ENCODE measurements at places on chromosomes 3 and 15.

DNA sequence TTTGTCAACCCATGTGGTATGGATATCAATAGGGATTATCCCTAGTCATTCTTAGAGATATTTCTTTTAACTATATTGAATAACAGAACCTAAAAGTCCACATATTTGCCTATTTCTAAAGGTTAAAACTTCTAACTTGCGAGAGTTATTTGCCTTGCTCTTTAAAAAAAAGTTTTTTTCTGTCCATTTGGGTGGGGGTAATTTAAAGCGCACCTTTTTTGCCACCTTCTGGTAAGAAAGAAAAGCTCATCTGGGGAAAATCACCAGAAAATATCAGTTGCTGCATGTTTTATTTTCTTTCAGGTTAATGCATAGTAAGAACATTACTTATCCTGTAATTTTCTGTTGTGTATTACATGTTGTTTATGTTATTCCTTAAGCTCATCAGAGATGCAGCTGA lies 242.0 kb upstream of the GOLGA6L4 start:
- DNase-seq: no peak

DNA sequence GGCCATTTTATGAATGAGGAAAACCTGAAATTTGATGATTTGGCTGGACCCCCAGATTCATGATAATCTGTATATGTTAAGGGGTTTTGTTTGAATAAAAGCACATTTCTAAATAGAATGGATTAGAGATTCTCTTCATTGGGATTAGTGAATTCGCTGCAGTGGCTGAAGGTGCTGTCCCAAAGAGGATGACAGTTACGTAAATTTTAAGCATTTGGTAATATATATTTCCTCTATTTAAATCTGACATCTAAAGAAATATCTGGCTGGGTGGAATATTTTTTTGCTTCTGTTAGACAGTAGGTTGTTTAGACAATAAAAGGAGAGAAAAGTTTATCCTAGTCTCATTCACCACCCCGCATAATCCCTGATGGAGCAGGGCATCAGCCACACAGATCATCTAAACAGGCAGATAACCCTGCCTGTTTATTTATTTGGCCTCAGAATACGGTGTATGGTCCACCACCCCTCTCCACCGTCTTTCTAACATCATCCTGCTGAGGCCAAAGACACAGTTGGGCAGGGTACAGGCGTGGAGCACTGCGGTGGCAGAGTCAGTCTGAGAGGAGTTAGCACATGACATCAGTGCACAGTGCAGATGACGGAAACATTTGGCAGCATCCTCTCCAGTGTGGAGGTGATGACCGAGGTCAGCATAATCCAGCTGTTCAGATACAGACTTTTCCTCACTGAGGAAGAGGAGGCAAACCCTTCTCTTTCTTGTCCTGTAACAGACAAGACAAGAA lies 20.4 kb upstream of the NFKBIZ start:
- peak; percentile 82 for DNase-seq

GRCh38 chr15:41491889-41492288 lies 1.8 kb upstream of the ITPKA start:
- no peak for DNase-seq

DNA sequence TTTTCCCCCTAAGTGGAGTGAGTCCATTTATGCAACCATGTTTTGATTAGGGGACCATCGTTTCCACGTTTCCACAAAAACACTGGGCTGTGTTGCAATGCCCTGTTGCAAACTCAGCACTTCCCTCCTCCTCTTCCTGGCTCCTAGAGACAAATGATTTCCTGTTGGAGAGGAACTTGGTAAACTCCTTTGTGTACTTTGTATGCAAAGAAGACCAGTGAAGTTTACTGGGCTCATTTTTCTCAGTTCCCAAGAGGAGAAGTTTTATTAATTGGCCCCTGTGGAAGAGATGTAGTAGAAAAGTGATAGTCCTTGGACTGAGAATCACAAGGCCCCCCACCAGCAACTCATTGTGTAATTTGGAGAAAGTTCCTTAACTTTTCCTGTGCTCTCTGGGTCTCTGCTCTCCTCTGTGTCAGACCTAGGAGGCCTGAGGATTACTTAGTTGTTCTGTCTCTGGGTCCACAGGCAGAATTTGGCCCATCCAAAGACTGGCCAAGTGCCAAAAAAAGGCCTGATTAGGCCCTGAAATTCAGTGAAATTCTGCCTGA lies 95.0 kb downstream of the ATG7 start:
- DNase-seq: peak; percentile 66

GRCh38 chr3:115321400-115321805 lies 174.3 kb upstream of the ZBTB20 start:
- peak; percentile 76 for DNase-seq

GRCh38 chr3:183967693-183968092 lies 50.0 kb downstream of the ABCC5 start:
- no peak for DNase-seq

GRCh38 chr3:126889276-126890201 lies 93.4 kb upstream of the PLXNA1 start:
- DNase-seq: no peak

DNA sequence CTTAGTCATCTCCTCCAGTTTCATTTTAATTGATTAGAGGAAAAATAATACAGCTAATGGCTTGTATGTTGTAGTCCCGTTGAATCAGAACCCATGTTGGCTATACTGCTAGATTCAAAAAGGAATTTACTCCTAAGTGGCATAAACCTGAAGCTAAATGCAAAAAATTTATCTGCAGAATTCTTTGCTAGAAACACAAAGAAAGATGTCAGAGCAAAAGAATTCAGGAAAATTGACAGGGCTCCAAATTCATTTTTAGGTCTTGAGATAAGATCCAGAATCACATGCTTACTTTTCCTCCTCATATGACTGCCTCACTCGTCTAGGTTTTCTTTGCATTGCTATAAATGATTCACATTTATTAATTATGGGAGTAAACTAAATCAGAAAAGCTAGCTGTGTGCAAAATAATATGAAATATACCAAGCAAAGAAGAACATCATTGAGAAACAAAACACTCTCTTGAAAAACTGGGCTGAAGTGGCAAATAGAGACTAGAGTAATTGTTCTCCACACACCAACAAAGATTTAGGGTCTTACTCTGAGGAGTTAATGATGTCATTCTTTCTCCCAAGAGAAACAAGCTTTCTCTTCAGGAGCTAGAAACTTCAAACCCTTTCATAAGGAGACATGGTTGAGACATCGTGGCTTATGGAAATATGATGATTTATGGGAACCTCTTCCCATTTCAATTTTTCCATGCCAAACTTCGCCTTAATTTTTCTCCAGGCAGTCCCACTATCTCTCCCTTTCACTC lies 94.8 kb upstream of the FEZF2 start:
- peak; percentile 2 for DNase-seq

DNA sequence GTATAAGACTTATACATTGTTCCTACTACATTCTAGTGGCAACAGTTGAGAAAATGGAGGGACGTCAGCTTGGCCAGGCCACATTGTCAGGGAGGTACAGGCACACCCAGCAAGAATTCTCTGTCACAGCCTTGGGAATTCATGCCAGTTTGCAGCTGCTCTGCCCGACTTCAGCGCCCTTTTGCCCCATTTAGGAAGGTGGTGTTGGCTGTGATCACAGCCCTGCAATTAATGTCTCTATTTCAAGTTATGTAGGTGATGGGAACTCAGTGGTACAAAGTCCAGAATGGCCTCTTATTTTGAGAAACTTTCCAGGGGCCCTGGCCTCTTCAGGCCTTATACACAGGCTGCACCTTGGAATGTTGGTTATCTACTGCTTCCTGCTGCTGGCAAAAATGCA lies 26.7 kb downstream of the AMOTL2 start:
- no peak for DNase-seq

GRCh38 chr3:124684459-124684858 lies 45.8 kb upstream of the UMPS start:
- no peak for DNase-seq

DNA sequence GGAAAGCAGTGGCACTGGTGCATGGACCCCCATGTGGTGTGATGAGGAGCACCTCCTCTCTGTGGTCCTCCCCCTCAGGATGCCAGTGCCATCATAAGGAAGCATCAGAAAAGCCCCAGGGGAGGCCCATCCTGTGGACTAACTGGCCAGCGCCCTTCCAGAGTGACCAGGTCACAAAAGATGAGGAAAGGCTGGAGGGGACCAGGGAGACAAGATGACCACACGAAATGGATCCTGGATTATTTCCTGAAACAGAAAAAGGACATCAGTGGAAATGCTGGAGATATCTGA lies 56.4 kb downstream of the TPRA1 start:
- DNase-seq: no peak

DNA sequence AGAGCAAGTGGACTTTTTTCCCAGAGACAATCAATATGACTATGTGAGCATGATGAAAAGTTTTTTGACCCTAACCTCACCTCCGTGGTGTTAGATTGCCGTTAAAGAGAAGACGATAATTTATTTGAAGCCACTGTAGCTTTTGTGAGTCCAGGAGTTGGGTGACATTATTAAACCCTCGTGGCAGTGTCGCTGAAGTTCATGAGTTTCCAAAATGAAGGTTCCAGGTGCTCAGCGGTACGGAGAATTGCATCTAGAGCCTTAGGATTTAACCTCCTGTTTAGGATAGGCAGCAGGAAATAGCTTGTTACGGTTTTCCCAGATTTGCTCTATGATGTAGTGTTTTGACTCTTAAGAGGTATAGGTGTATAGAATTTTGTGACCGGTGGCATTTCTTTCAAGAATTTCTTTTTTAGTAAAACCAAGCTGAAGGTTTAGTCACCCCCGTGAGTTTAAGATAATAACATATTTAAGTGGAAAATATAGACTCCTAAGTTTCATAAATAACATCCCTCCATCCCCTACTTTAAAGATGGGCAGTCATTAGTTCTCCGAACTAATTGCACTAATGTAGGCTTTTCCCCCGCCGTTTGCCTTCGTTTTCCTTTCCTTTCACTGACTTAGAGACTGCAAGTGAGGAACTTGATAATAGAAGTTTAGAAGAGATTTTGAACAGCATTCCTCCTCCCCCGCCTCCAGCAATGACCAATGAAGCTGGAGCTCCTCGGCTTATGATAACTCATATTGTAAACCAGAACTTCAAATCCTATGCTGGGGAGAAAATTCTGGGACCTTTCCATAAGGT lies 2.0 kb downstream of the SMC4 start:
- DNase-seq: peak; percentile 74
